Kidney epithelial cell (primary cell): ENCODE measurements at places on chromosomes 5 and 9. TPM values are rescaled to one million over a fixed set of nuclear protein-coding genes. Genes with fewer than 3 reads are reported as not detected.

- no peak for DNase-seq
These were observed 30.6 kb upstream of the IL7R start for GRCh38 chr5:35826056-35826455.

Gene NEK6
- total RNA-seq: 17.8 and 22.7 TPM in 2 replicates

Gene IFNA21
- not detected in 2 replicates for total RNA-seq

- DNase-seq: no peak
These were observed 1.0 kb upstream of the MAMDC4 start for GRCh38 chr9:136850866-136851775.

- no peak for DNase-seq
These were observed 19.7 kb upstream of the PHYKPL start for GRCh38 chr5:178252258-178252657.

GRCh38 chr5:108636135-108636853 is 111.4 kb upstream of the FER start:
- DNase-seq: no peak

Gene EPB41L4A
- total RNA-seq: 17.9 and 30.6 TPM in 2 replicates
